ENCODE measurements at places on chromosomes 5 and 9. TPM values are rescaled to one million over a fixed set of nuclear protein-coding genes. Genes with fewer than 3 reads are reported as not detected.

GRCh38 chr5:173301695-173302545 lies 26.3 kb downstream of the STC2 start:
- no peaks in the 10 kb centered on the region for H3K36me3 ChIP-seq
- H3K4me3 ChIP-seq: peak overlapping the region; percentile 25
- no peaks in the 10 kb centered on the region for H3K27me3 ChIP-seq
- H3K4me1 ChIP-seq: peaks cover 37% of the 10 kb centered on the region
- DNase-seq: no peak

IL3 gene
- total RNA-seq: not detected

ROR2 gene
- total RNA-seq: not detected

- peaks cover 4% of the 10 kb centered on the region for H3K36me3 ChIP-seq
- H3K4me3 ChIP-seq: no peak overlapping the region
- no peaks in the 10 kb centered on the region for H3K27me3 ChIP-seq
- DNase-seq: no peak
These were observed 63.6 kb upstream of the UBAC1 start for GRCh38 chr9:136024696-136025316.

GDF9 gene
- not detected for total RNA-seq

All from PC-3 (cell line).